ENCODE measurements at places on chromosomes 3 and 15.

DNA sequence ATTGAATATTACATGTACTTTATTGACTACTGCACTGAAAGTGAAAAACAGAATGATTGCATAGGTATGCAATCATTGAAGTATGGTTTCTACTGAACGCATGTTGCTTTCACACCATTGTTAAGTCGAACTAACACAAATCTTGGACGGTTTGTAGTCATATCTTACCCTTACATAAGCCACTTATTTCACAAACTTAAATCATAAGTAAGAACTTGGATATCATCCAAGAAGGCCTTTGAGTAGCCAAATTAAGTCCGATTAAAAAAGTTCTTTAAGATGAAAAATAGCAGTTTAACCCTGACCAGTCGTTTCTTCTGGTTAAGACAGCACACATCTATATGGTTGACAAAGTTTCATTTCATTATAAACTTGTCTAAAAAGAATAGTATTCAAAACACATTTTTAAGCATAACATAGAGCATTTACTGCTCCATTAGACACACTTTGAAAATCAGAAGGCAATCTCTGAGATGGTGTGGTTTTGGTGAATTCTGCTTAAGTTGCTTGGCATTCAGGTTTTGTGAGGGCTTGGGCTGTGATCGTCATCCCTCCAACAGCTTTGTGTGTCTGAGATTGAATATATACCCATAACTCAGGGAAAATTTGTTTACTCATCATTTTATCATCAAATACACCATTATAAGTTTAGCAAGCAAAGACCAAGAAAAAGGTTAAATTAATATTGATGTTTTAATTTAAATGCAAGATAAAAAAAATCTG, 92.2 kb downstream of the NFKBIZ start:
- no peak for DNase-seq

- DNase-seq, result no peak
These were observed 326.0 kb upstream of the SGO1 start for GRCh38 chr3:20511863-20512505.

DNA sequence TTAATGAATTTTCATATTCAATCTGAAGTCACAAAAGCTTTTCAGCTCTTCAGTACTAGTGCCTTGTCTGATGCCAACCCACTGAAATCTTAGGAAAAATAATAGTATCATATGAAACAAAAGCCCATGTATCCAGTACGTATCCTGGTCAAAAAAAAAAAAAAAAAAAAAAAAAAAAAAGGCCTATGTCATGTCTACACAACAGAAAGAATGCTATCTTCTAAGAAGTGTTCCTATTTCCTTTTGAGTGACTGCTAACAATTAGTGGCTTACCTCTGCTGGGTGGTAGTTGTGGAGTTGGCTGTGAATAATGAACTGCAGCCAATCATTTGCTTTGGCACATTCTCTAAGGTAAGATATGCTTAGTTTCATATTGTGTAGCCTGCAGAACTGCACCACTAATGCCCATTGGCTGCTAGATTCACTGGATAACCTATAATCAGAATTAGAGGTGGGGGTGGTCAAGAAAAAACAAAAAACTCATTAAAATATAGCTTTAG, 59.6 kb downstream of the EIF3J start:
- no peak for DNase-seq

DNA sequence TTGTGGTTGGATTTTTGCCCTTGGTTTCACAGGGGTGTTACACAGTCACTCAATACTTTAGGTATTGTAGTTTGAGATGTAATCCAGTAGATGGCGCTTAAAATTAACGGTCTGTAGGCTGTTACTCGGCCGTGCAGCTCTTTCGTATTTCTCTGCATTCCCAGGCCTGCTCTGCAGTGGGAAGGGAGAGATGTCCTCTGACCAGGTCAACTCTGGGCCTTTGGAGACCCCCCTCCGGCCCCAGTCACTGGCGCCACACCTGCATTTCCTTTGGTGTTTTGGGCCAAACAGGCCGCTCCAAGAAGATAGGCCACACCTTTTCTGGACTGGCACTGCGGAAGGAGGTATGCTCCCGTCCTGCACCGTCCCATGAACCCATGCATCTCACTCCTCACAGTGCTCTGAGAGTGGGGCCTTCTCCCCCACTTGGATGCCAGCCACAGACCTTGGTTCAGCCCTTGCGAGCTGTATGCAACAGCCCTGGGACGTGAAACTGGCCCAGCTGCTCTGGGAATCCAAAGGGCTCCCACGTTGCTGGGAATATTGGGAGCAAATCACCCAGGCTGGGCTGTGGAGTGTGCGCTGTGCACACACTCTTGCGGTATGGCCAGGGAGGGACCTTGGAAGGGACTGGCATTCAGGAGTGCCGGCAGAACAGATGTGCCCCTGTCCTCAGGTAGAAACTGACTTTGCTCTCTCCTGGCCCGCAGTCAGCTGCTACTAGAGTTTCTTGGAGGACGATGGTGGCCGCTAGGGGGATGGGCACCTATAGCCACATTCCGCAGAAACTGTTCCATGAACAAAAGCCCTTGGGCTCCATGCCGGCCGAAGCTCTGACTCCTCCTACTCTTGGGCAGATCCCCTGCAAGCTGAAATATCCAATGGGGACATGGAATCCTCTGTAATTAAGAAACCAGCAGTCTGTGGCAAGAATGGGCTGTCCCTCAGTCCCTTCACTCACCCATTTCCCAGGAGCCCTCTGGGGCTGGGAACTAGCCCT, 410.5 kb upstream of the CADM2 start:
- DNase-seq, result no peak

DNA sequence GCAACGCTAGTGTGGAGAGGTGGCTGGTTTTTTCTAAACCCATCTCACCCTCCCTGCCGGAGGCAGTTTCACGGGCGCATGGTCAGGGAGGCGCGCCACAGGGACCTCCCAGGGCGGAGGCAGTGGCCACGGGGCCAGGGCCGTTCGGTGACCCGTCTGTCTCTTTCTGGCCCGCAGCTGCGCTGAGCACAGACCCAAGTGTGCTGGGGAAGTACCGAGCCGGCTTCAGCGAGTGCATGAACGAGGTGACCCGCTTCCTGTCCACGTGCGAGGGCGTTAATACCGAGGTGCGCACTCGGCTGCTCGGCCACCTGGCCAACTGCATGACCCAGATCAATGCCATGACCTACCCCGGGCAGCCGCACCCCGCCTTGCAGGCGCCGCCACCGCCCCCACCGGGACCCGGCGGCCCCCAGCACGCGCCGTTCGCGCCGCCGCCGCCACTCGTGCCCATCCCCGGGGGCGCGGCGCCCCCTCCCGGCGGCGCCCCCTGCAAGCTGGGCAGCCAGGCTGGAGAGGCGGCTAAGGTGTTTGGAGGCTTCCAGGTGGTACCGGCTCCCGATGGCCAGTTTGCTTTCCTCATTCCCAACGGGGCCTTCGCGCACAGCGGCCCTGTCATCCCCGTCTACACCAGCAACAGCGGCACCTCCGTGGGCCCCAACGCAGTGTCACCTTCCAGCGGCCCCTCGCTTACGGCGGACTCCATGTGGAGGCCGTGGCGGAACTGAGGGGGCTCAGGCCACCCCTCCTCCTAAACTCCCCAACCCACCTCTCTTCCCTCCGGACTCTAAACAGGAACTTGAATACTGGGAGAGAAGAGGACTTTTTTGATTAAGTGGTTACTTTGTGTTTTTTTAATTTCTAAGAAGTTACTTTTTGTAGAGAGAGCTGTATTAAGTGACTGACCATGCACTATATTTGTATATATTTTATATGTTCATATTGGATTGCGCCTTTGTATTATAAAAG, 1.8 kb downstream of the HES1 start:
- no peak for DNase-seq

DNA sequence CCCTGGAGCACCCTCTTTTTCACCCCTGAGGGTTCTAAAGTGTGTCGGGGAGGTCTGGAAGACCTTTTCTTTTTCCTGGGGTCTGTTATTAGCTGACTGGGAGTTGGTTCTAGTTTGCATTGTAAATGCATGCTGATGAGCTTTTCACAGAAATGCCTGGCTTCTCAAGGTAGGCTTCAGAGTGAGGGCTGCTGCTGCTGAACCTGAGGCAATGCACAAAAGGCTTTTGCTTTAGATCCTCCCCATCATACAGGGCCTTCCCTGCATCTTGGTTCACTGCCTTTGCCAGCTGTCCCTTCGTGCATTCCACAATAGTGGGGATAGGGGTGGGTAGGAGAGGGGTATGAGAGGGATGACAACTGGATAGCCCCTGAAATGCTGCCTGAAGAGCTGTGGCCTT, 46.6 kb downstream of the FAH start:
- DNase-seq, result no peak

DNA sequence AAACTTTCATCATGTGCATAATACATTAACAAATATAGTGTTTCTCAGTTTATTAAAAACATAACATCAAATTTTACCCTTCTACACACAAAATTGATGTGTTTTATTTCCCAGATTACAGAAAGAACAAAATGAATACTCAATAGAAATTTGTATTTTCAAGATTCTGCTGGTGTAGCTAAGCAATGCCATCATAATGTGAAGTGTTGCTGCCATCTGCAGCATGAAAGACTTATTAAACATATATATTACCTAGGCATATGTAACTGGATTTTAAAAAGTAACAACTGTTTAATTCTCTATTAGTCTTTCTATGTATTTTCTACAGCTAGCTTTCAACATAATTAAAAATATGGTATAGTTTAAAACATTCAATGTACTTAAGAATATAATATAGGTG, 27.5 kb downstream of the PLSCR5 start:
- no peak for DNase-seq

GRCh38 chr3:18010001-18010400, 267.6 kb upstream of the TBC1D5 start:
- DNase-seq, result no peak

GRCh38 chr15:87219650-87220615, 1036.6 kb downstream of the NTRK3 start:
- DNase-seq, result no peak

DNA sequence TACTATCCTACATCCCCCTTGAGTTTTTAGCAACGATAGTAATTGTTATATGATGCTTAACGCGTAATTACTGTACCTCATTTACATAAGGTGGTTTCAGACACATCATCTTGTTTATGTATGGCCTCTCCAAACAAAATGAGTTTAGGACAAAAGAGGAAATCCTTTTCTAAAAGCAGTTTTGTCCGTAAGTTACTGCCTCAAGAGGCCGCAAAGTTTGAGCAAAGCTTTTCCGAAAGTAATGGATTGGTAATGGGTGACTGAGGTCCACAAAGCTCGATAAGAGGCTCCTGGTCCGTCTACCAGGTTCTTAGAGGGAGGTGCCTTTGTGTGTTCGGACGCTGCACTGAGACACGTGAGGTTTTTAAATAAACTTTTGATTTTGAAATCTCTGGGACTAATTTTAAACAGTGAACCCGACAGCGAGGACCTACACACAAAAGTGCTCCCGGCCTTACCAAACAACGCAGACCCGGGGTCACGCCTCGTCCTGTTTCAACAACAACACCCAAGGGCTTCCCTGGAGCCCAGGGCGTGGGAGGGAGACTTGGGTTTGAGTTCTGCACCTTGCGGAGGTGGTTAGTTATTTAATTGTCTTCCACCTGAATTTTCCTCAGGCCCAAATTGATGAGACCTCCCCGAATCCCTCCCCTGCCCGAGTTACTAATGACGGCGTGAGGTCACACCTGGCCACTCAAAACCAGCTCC, 456 bp upstream of the C15orf61 start:
- no peak for DNase-seq

GRCh38 chr3:123424999-123425712, 23.7 kb downstream of the ADCY5 start:
- no peak for DNase-seq

DNA sequence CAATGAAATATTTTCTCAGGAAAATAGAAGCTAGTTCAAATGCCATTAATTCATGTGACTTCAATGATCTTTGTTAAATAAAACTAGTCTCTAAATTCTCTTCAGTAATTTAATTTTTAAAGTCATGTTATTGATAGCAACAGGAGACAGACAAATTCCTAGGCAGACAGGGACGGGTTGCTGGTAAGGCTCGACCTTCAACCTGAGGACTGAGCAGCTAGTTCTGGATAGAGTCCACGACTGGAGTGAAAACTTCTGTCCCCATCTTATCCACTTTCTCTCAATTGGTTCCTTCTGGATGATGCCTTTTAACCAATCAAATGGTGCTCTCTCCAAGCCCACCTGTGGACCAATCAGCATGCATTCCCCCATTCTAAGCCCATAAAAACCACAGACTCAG, 43.8 kb upstream of the C2CD4B start:
- no peak for DNase-seq

DNA sequence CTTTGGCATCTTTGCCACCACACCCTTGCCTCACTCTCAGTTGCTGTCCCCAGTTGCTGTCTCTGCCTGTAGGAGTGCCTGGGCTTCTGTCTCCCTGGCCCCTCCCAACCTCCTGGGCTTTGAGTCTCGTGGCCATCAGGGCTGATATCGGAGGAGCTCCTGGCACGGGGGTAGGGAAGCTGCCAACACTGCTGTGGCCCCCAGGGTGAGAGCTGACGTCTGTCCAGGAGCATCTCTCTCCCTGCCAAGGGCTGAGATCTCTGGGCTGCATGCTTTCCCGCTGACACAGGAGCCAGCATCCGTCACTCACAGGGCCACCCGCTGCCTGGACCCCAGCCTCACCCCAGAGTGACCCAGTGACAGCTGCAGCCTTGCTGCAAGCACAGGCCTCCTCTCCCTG, 47.4 kb downstream of the EXOG start:
- no peak for DNase-seq

DNA sequence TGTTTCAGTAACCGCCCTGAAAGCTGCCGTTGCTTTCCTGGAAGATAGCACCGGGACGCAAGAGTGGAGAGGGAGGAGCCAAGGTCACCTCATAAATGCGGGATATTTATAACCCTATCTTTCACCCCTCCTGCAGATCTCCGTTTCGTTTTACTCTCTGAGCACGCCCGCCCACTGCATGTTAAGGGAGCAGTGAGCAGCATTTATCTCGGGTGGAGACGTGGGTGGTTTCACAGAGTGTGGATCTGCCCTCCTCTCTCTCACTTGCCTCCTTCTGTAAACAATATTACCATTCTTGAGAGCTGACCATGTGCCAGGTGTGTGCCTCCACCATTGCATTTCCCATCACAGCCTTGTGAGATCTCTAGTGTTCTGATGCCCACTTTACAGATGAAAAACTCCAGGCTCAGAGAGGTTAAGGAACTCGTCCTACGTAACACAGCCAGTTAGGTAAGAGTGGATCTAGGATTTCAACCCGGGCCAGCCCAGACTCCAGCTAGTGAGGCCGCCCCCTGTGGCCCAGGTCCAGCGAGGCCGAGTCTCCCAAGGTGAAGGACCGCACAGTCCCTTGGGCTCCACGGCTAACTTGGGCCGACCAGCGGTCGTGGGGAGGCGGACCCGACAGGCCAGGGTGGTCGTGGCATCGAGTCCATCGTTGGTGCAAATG, 16.9 kb upstream of the SEMA4B start:
- no peak for DNase-seq

- DNase-seq, result no peak
These were observed 192.0 kb downstream of the GHSR start for GRCh38 chr3:172256101-172256734.

Data from stimulated activated CD8-positive, alpha-beta memory T cell treated with anti-CD3 and anti-CD28 coated beads, Interleukin-4, amount 100 ng/mL, for 1 hour (primary cell).